ENCODE measurements at places on chromosomes 6 and 20.

DNA sequence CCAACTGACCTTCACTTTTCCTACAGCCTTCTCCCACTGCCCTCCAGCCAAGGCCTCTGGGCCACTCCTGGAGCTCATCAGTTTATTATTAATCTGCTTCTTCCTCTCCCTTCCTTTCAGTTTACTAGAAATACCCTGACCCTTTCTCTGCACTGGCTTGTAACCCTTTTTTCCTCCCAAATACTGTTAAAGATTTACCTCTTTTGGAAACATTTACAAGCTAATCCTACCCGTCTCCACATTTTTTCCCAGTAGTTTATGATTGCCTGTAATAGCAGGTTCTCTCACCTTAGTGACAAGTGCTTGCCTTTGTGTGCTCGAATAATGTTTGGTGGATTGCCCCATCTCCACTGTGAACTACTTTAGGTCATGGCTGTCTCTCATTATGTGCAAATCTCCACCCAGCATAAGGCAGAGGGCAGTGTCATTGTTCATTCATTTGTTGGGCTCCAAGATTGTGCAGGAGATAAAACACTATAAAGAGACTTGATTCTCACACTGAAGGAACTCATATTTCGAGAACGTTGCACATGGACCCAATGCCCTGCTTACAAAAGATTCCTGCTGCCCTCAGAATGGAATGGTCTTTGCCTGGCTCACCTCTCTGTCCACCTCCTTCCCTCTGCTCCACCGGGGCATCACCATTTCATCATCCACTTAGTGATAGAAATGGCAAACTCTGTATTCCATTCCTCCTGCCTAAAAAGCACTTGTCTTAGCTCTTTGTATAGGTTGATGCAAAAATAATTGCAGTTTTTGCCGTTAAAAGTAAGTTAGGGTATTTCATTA is 491.1 kb downstream of the UTRN start:
- no peak for DNase-seq

DNA sequence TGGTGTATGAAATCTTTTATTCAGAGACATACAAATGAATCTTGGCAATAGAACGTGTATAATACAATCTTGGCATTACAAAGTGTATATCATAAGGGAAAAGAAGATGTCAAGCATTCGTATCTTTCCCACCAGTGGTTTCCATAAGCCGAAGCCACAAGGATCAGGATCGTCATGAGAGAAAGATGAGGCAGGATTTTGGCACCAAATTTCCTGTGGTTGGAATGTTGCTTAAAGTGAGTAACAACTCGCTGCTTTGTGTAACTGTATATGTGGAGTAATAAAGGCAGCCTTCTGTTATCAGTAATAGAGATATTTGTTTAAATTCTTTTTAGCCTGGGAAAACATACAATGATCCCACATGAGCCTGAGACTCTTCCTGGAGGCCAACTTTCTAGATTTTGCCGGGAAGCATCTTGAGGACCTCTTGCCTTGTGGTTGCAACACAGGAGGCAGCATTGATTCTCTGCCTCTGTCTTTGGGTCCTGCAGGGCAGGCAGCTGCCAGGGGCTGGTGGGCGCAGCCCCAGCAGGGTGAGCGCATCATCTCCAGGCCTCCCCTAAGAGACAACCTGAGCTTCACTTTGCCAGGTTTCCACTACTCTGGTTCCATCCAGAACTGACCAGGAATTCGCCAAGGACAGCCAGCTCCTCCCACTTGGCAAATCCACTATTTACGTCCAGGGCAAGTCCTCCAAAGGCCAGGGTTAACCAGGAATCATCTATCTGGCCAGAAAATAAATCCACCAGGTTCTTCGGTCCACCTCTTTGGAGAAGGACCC is 230.9 kb upstream of the SULF2 start:
- DNase-seq: no peak

DNA sequence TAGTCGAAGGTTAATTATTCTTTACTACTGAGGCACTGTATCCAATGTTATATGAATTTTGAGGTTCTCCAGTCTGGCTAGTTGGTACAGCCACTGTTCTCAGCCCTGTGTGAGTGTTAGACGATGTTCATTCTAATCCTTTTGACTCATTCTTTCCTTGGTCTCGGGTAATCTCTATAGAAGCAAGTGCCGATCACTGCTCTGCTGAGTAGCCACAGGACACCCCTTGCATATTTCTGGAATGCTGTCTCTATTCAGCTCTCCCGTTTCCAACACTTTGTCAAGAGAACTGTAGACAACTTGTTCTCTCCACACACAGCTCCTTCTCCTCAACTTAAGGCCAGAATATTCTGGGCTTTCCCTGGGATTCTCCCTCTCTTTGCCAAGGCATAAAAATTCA is 42.4 kb upstream of the PLCB1 start:
- no peak for DNase-seq

DNA sequence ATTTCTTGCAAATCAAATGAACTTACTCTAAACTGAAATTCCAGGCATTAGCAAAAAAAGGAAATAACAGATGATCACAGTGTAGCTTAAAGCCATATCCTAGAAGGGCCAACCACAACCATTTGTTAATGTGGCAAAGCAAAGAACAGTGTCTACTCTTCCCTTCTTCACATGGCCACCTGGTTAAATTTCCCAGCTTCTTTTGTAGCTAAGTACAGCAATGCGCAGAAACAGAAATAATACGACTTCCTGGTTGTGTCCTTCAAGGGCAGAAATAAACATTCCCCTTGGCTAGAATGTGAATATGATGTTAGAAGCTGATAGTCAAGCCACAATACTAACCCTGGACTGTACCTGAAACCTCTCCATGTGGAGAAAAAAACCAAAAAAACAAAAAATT is 9.6 kb downstream of the SNX3 start:
- DNase-seq: no peak

GRCh38 chr6:113433335-113433991 is 423.7 kb upstream of the MARCKS start:
- DNase-seq: no peak
